ENCODE measurements at places on chromosomes 2 and 18.

DNA sequence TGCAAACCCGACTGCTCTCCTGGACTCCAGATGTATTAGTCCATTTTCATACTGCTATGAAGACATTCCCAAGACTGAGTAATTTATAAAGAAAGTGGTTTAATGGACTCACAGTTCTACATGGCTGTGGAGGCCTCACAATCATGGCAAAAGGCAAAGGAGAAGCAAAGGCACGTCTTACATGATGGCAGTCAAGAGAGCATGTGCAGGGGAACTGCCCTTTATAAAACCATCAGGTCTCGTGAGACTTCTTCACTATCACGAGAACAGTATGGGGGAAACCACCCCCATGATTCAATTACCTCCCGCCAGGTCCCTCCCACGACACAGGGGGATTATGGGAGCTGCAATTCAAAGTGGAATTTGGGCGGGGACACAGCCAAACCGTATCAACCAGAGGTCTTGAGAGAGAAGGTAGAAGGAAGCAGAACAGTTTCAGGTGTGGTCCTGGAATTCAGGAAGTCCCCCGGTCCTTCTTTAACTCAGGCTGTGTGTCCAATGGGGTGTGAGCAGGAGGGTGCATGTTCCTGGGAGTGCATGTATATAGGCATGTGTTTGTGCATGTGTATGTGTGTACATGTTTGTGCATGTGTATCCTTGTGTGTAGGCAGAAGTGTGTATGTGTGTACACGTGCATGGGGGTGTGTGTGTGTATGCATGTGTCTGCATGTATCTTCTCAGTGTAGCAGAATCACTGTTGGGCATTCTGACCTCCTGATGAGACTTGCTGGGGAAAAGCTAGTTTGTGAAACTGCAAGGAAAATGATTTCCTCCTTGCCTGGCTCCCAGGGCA is 46.2 kb downstream of the GREB1 start:
- no peaks in the 10 kb centered on the region for H3K27me3 ChIP-seq
- no peak overlapping the region for H3K4me3 ChIP-seq
- no peaks in the 10 kb centered on the region for H3K4me1 ChIP-seq
- H3K36me3 ChIP-seq, result no peaks in the 10 kb centered on the region

GRCh38 chr2:100935372-100935752 is 66.7 kb upstream of the RPL31 start:
- H3K4me3 ChIP-seq, result no peak overlapping the region
- H3K27me3 ChIP-seq, result no peaks in the 10 kb centered on the region
- no peak overlapping the region for H3K27ac ChIP-seq
- H3K36me3 ChIP-seq, result peaks cover 28% of the 10 kb centered on the region

GRCh38 chr2:148928395-148928794 is 53.4 kb downstream of the KIF5C start:
- H3K27me3 ChIP-seq, result no peaks in the 10 kb centered on the region
- no peak overlapping the region for H3K4me3 ChIP-seq
- no peak for DNase-seq
- no peaks in the 10 kb centered on the region for H3K36me3 ChIP-seq

DNA sequence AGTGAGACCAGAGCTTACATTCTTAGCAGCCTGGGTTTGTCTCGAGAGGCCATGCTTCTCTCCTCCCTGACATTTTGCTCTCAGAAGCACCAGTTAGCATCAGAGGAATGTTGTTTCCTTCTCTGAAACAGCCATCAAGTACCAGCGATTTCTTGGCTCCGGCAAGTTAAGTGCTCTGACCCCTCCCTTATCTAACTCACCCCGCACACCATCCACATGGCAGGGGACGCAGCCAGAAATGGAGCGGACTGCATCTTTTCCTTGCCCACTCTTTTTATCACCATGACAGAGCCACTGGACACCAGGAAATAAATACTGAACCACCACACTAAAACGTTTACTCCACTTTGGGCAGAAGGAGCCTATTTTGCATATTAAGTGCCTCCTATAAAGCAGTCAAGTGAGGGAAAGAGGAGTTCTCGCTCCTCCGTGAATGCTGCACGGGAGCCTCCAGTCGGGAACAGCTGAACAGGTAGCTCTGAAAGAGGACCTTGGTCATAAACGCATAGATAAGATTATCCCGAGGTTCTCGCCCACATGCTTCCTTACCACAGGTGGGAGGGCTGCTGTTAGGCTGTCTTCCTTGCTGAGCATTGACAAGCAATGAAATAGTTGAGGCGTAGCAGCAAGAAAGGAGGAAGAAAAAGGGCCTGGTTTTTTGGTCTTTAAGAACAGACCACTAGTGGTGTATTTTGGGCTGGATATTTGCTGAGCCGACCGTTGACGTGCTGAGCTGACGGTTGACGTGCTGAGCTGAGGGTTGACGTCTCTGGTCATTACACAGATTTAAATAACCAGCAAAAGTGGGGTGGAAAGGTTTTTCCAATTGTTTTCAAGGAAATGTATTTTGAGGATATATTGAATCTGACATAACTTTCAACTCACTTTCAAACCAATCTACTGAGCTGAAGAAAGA is 71.4 kb upstream of the ITGB6 start:
- peak; percentile 25 for DNase-seq
- peak overlapping the region; percentile 95 for H3K27ac ChIP-seq
- no peaks in the 10 kb centered on the region for H3K36me3 ChIP-seq
- H3K27me3 ChIP-seq, result no peaks in the 10 kb centered on the region

- H3K4me1 ChIP-seq, result no peaks in the 10 kb centered on the region
- H3K27ac ChIP-seq, result no peak overlapping the region
- DNase-seq, result no peak
- H3K4me3 ChIP-seq, result no peak overlapping the region
- H3K27me3 ChIP-seq, result no peaks in the 10 kb centered on the region
- no peaks in the 10 kb centered on the region for H3K36me3 ChIP-seq
These were observed 116.5 kb upstream of the FOSL2 start for GRCh38 chr2:28276076-28276618.

- no peaks in the 10 kb centered on the region for H3K4me1 ChIP-seq
- DNase-seq, result no peak
- no peak overlapping the region for H3K27ac ChIP-seq
- H3K27me3 ChIP-seq, result no peaks in the 10 kb centered on the region
These were observed 226.6 kb downstream of the MEIS1 start for GRCh38 chr2:66661253-66662173.

- H3K36me3 ChIP-seq, result no peaks in the 10 kb centered on the region
- no peak overlapping the region for H3K27ac ChIP-seq
- no peak for DNase-seq
These were observed 116.0 kb upstream of the EPC2 start for GRCh38 chr2:148528356-148529064.

DNA sequence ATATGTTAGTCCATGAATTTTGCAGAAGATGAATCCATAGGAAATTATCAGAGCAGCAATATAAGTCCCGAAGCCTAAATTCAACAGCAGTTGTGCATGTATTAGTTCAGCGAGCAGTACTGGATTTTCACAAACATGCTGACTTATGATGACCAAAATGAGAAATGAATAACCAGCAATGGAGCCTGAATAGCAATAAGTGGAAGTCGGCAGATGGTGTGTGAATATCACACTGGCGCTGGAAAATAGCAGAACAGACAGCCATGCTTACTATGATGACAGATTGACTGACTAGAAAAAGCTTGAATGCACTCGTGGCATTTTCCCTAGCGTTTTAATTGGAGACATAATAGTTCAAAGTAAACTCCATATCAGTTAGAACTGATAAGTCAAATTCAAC is 1114.5 kb downstream of the DSC3 start:
- H3K4me1 ChIP-seq, result no peaks in the 10 kb centered on the region
- no peak overlapping the region for H3K27ac ChIP-seq
- no peak overlapping the region for H3K4me3 ChIP-seq
- H3K36me3 ChIP-seq, result no peaks in the 10 kb centered on the region
- no peaks in the 10 kb centered on the region for H3K27me3 ChIP-seq

GRCh38 chr2:150484461-150485021 is 2.9 kb downstream of the RND3 start:
- H3K27ac ChIP-seq, result peak overlapping the region; percentile 80
- H3K36me3 ChIP-seq, result no peaks in the 10 kb centered on the region
- H3K27me3 ChIP-seq, result no peaks in the 10 kb centered on the region
- H3K4me3 ChIP-seq, result peak overlapping the region; percentile 43
- no peak for DNase-seq

DNA sequence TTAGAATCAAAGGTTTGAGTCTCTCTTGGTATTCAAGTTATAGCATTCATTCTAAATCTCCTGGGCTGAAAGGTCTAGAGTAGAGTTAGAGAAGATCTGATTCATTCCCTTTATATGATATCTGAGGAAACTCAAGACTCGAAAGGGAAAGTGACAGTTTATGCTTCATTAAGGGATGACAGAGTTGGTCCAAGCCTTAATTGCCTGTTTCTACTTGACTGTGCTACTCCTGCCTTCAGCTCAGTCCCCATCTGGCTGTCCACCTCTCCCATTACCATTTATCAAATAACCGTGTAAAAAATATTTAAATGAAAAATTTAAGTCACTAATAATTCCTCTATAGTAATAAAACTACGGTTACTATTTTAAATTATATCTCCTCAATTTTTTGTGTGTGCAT is 537.1 kb upstream of the MEX3C start:
- DNase-seq, result no peak
- no peaks in the 10 kb centered on the region for H3K4me1 ChIP-seq
- H3K27me3 ChIP-seq, result no peaks in the 10 kb centered on the region
- H3K36me3 ChIP-seq, result no peaks in the 10 kb centered on the region
- no peak overlapping the region for H3K27ac ChIP-seq

- H3K4me1 ChIP-seq, result peaks cover 4% of the 10 kb centered on the region
- H3K36me3 ChIP-seq, result no peaks in the 10 kb centered on the region
These were observed 273.5 kb upstream of the MMADHC start for GRCh38 chr2:149861034-149861433.

DNA sequence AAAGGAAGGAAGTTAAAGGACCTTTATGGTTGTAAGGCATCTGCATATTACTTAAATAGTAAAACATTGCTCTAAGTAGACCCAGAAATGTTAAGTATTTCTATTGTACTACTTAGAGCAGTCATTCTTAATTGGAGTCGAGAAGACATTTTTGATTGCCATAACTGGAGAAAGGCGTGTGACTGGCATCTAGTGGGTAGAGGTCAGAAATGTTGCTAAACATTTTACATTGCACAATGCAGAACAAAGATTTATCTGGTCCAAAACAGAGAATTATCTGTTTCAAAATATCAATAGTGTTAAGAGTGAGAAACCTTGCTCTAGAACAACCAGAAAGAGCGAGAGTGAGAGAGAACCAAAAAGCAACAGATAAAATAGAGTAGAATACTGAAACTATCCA is 23.3 kb upstream of the ROCK1 start:
- H3K4me1 ChIP-seq, result no peaks in the 10 kb centered on the region
- DNase-seq, result no peak
- no peak overlapping the region for H3K27ac ChIP-seq
- no peak overlapping the region for H3K4me3 ChIP-seq
- H3K36me3 ChIP-seq, result no peaks in the 10 kb centered on the region

GRCh38 chr2:9703085-9703678 is 72.4 kb upstream of the YWHAQ start:
- H3K4me3 ChIP-seq, result no peak overlapping the region
- H3K27me3 ChIP-seq, result no peaks in the 10 kb centered on the region
- no peak for DNase-seq
- no peaks in the 10 kb centered on the region for H3K36me3 ChIP-seq
- no peaks in the 10 kb centered on the region for H3K4me1 ChIP-seq
- H3K27ac ChIP-seq, result no peak overlapping the region

- DNase-seq, result no peak
- no peaks in the 10 kb centered on the region for H3K36me3 ChIP-seq
- peaks cover 26% of the 10 kb centered on the region for H3K4me1 ChIP-seq
- H3K4me3 ChIP-seq, result no peak overlapping the region
These were observed 188.1 kb downstream of the FMNL2 start for GRCh38 chr2:152523091-152523490.

- H3K27me3 ChIP-seq, result no peaks in the 10 kb centered on the region
- H3K27ac ChIP-seq, result peak overlapping the region; percentile 12
- H3K36me3 ChIP-seq, result no peaks in the 10 kb centered on the region
- no peak for DNase-seq
These were observed 2.5 kb downstream of the HPCAL1 start for GRCh38 chr2:10305254-10305635.

DNA sequence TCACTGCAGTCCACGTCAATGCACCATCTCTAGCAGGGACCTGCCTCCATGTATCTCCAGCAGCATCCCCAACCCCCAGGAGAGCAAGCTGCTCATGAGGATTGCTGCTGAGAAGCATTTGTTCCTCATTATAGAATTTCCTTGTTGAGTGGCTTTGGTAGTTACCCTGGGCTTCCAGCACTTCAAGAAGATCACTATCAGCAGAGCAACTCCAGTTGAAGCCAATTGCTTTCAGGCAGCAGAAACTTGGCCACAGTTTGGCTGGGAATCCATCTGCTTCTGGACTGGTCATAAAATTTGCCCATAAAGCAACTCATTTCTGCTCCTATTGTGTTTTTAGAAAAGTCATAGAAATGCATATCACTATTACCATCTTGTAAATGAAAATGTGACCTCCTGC is 17.4 kb downstream of the TRPM8 start:
- H3K27me3 ChIP-seq, result no peaks in the 10 kb centered on the region
- no peak overlapping the region for H3K4me3 ChIP-seq
- no peak overlapping the region for H3K27ac ChIP-seq
- no peaks in the 10 kb centered on the region for H3K4me1 ChIP-seq
- no peaks in the 10 kb centered on the region for H3K36me3 ChIP-seq

- H3K4me3 ChIP-seq, result peak overlapping the region; percentile 48
- H3K36me3 ChIP-seq, result no peaks in the 10 kb centered on the region
- no peaks in the 10 kb centered on the region for H3K27me3 ChIP-seq
- H3K27ac ChIP-seq, result no peak overlapping the region
These were observed 6.3 kb downstream of the C2orf81 start for GRCh38 chr2:74414881-74415761.

GRCh38 chr2:152161598-152161997 is 14.0 kb downstream of the STAM2 start:
- no peak overlapping the region for H3K4me3 ChIP-seq
- H3K36me3 ChIP-seq, result no peaks in the 10 kb centered on the region
- H3K27ac ChIP-seq, result no peak overlapping the region
- peaks cover 23% of the 10 kb centered on the region for H3K4me1 ChIP-seq
- H3K27me3 ChIP-seq, result no peaks in the 10 kb centered on the region

- no peaks in the 10 kb centered on the region for H3K36me3 ChIP-seq
- H3K4me1 ChIP-seq, result peaks cover 8% of the 10 kb centered on the region
- no peak for DNase-seq
- H3K4me3 ChIP-seq, result no peak overlapping the region
These were observed 94.0 kb downstream of the NYAP2 start for GRCh38 chr2:225493420-225494099.

GRCh38 chr2:151357359-151357758 is at the start of gene TNFAIP6:
TNFAIP6 (plus strand) TSS chr2:151357592; CDS start chr2:151357667, 75 bp downstream.
- no peaks in the 10 kb centered on the region for H3K27me3 ChIP-seq
- no peaks in the 10 kb centered on the region for H3K36me3 ChIP-seq
- no peak within 1 kb of the TSS for H3K27ac ChIP-seq

DNA sequence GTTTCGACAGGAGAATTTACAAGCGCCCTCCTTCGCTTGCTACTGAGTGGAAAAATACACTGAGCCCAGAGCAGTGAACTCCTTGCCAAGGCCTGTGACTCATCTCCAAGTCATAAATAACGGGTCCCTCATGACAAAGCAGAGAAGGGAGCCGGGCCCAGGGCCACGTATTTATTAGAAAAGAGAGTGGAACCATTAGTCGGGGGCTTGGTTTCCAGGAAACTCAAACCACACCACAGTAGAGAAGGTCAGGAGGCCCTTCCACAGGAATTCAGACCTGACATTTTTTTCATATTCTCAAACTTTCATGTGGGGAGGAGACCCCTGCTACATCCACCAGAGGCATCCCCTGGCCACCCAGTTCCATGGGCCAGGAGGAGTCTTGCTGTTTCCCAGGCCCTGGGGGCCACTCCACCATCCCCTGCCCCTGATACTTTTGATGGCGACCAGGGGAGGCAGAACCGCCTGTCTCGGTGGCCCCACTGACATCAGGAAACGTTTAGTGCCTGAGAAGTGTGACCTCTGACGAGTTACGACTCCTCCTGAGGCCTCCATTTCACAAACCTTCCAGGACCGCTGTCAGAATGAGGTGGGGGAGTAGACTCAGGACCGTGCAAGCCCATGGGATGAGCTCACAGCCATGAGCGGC is 289.7 kb downstream of the DYSF start:
- H3K27me3 ChIP-seq, result no peaks in the 10 kb centered on the region
- peaks cover 14% of the 10 kb centered on the region for H3K4me1 ChIP-seq
